ENCODE measurements at places on chromosomes 7 and 10.

DNA sequence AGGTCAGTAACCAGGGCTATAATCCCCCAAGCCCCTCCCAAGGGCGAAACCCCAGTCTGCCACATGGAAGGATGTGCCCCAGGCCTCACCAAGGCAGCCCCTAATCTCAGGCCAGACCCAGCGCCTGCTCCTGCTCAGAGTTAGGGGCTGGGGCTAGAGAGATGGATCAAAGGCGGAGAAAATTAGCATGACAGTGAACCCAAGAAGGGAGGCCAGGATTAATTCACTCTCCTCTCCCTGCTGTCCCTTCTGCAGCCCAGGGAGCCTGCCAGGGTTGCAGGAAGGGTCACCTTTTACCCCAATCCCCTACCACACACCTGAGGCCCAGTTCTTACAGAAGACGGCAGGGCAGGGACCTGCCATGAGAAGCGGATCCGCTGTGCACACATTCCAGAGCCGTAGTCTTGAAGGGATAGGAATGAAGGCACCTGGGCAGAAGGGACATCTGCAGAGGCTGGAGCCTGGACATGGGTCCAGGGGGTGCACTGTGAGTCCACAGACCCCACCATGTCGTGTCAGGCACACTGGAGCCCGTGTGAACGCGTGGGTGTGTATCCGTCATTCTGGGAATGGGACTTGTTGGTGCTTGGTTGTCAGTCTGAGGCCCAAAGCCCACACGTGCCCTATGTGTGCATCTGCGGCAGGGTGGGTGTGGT, 11.9 kb upstream of the ZMIZ1 start:
- H3K27ac ChIP-seq: no peak overlapping the region
- H3K36me3 ChIP-seq: no peaks in the 10 kb centered on the region
- H3K4me3 ChIP-seq: no peak overlapping the region
- no peaks in the 10 kb centered on the region for H3K27me3 ChIP-seq

DNA sequence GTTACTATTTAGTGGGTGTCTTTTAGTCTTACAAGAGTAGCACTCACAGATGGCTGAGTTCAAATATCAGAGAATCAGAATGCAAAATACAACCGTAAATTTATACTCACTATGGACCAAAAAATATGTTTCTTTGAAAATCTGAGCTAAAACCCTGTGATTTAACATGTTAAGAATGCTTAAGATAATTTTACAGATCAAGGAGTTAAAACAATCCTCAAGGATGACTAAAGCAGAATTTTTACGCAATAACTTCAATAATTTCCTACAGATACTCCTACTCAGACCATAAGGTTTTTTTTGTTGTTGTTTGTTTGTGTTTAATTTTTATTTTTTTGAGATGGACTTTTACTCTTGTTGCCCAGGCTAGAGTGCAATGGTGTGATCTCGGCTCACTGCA, 47.9 kb upstream of the CCDC6 start:
- H3K36me3 ChIP-seq: no peaks in the 10 kb centered on the region
- no peaks in the 10 kb centered on the region for H3K27me3 ChIP-seq
- no peak for DNase-seq
- no peaks in the 10 kb centered on the region for H3K4me1 ChIP-seq

GRCh38 chr10:102741726-102742237, 2.0 kb upstream of the WBP1L start:
- peaks cover 16% of the 10 kb centered on the region for H3K4me1 ChIP-seq
- H3K27me3 ChIP-seq: no peaks in the 10 kb centered on the region
- no peak for DNase-seq
- no peak overlapping the region for H3K27ac ChIP-seq
- H3K36me3 ChIP-seq: peaks cover 9% of the 10 kb centered on the region
- H3K4me3 ChIP-seq: no peak overlapping the region

GRCh38 chr7:37577412-37577811, 106.2 kb upstream of the GPR141 start:
- H3K36me3 ChIP-seq: no peaks in the 10 kb centered on the region
- no peak overlapping the region for H3K27ac ChIP-seq
- H3K4me3 ChIP-seq: no peak overlapping the region
- H3K27me3 ChIP-seq: no peaks in the 10 kb centered on the region

DNA sequence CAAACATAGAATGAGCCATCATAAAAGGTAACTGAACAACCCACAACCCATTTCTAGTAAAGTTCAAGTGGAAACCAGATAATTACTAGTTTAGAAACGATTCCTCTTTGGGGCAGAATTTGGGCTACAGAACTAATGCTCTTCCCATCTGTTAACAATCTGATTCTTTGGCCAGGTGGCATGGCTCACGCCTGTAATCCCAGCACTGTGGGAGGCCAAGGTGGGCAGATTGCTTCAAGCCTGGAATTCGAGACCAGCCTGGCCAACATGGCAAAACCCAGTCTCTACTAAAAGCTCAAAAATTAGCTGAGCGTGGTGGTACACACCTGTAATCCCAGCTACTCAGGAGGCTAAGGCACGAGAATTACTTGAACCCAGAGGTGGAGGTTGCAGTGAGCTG, 18.5 kb downstream of the CYP51A1 start:
- H3K36me3 ChIP-seq: peaks cover 10% of the 10 kb centered on the region
- no peaks in the 10 kb centered on the region for H3K4me1 ChIP-seq
- no peak for DNase-seq
- H3K4me3 ChIP-seq: no peak overlapping the region
- H3K27ac ChIP-seq: no peak overlapping the region

- DNase-seq: peak; percentile 11
- peaks cover 6% of the 10 kb centered on the region for H3K4me1 ChIP-seq
- no peak overlapping the region for H3K27ac ChIP-seq
- no peaks in the 10 kb centered on the region for H3K36me3 ChIP-seq
- H3K4me3 ChIP-seq: no peak overlapping the region
- H3K27me3 ChIP-seq: no peaks in the 10 kb centered on the region
Measured at GRCh38 chr7:154684666-154685563, 318.0 kb downstream of the PAXIP1 start.

- H3K36me3 ChIP-seq: peaks cover 4% of the 10 kb centered on the region
- H3K4me3 ChIP-seq: no peak overlapping the region
Measured at GRCh38 chr7:80206763-80207162, 72.1 kb downstream of the GNAI1 start.

- no peak overlapping the region for H3K27ac ChIP-seq
- DNase-seq: no peak
- H3K4me1 ChIP-seq: no peaks in the 10 kb centered on the region
Measured at GRCh38 chr7:142913051-142913450, 20.5 kb downstream of the TRPV5 start.

- H3K27ac ChIP-seq: no peak overlapping the region
- H3K36me3 ChIP-seq: no peaks in the 10 kb centered on the region
Measured at GRCh38 chr10:104835422-104835821, 194.3 kb downstream of the SORCS3 start.

DNA sequence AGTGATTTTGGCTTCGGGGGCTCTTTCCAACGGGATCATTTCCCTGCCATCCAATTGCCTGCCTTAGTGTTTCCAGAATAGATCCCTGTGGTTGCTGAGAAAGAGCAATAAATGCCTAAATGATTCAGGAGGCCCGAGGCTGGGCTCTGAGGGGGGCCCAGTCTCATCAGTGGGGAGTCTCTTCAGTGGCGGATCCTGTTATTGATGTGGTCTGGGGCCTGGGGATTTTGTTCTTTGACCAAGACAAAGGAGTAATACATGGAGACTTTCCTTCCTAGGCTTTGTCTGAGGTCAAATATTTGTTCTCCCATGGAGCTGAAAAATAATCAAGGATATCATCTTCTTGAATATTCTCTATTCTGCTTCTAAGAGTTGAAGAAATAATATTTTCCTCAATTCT, 40.8 kb downstream of the TAS2R41 start:
- H3K4me1 ChIP-seq: peaks cover 6% of the 10 kb centered on the region
- no peak overlapping the region for H3K4me3 ChIP-seq
- H3K27me3 ChIP-seq: no peaks in the 10 kb centered on the region
- H3K27ac ChIP-seq: no peak overlapping the region

GRCh38 chr10:105159268-105159667, 518.2 kb downstream of the SORCS3 start:
- H3K4me3 ChIP-seq: no peak overlapping the region
- no peaks in the 10 kb centered on the region for H3K4me1 ChIP-seq
- no peak for DNase-seq
- no peaks in the 10 kb centered on the region for H3K36me3 ChIP-seq

GRCh38 chr10:26555719-26556368, 117.7 kb downstream of the APBB1IP start:
- no peaks in the 10 kb centered on the region for H3K27me3 ChIP-seq
- no peak for DNase-seq
- H3K27ac ChIP-seq: no peak overlapping the region
- H3K4me3 ChIP-seq: no peak overlapping the region

DNA sequence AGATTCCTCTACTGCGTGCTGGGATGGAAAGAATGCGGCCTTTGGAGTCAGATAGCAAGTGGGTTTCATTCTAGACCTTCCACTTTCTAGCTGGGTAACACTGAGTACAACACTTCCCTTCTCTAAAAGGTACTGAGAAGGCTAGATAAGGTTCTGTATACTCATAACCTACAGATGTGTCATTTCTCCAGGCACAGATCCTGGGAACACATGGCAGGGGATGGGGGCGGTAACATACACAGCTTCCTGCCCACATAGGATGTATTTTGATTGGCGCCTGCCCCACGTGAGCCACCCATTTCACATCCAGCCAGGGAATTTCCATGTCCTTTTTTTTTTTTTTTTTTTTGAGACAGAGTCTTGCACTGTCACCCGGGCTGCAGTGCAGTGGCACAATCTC, 31.8 kb downstream of the KLRG2 start:
- H3K27ac ChIP-seq: no peak overlapping the region
- no peak for DNase-seq
- peaks cover 16% of the 10 kb centered on the region for H3K4me1 ChIP-seq

DNA sequence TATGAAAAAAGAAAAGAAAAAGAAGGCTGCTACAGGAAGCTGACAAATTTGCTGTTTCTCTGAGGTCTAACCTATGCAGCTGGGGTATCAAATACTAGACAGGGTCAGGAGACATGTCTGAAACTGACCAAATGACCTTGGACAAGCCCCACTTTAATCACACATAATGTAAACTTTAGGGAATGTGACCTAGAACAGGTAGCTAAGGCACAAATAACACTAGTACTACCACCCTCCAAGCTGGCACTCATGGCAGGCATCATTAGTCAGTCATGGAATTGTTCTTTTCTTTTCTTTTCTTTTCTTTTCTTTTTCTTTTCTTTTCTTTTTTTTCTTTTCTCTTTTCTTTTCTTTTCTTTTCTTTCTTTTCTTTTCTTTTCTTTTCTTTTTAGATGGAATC, 250.4 kb downstream of the KCNMA1 start:
- no peak overlapping the region for H3K4me3 ChIP-seq
- H3K4me1 ChIP-seq: peaks cover 4% of the 10 kb centered on the region
- no peak overlapping the region for H3K27ac ChIP-seq
- H3K27me3 ChIP-seq: no peaks in the 10 kb centered on the region
- DNase-seq: no peak
- H3K36me3 ChIP-seq: no peaks in the 10 kb centered on the region

- H3K27ac ChIP-seq: no peak overlapping the region
- peaks cover 11% of the 10 kb centered on the region for H3K4me1 ChIP-seq
- no peak overlapping the region for H3K4me3 ChIP-seq
- peaks cover 3% of the 10 kb centered on the region for H3K36me3 ChIP-seq
- H3K27me3 ChIP-seq: no peaks in the 10 kb centered on the region
Measured at GRCh38 chr10:119269737-119270136, 62.4 kb downstream of the GRK5 start.

- peaks cover 44% of the 10 kb centered on the region for H3K4me1 ChIP-seq
- H3K4me3 ChIP-seq: peak overlapping the region; percentile 90
- H3K36me3 ChIP-seq: peaks cover 5% of the 10 kb centered on the region
Measured at GRCh38 chr10:102121739-102122372, 1.7 kb upstream of the LDB1 start.

DNA sequence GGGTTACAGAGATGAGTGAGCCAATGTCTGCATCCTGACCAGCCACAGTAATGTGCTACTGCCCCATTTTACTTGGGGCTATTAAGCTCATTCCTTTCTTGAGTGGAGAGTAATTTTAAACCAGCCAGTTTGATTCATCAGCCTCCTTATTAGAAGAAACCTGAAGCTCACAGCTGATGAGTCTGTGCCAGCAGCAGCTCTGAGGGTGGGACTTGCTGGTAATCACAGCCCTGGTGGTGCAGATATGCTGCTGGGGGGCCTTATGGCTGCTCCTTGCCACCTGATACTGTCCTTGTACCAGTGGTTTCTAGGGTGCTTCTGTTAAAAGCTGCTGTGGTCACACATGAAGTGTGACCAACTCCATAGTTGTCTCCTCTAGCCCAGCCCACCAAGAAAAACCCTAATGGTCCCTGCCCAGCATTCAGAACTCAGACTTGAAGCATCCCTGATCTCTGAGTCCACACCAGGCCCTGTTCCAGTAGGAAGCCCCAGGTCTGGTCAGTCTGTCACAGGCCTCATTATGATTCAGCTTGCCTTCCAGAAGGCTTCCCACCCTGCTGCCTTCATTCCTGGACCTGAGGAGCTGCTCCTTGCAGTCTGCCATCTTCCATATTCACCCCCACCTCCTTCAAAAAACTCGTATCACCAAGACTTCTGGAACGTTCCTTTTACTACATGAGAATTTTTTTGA, 28.9 kb upstream of the RBM20 start:
- H3K36me3 ChIP-seq: no peaks in the 10 kb centered on the region
- no peak for DNase-seq
- no peak overlapping the region for H3K4me3 ChIP-seq
- no peaks in the 10 kb centered on the region for H3K27me3 ChIP-seq

DNA sequence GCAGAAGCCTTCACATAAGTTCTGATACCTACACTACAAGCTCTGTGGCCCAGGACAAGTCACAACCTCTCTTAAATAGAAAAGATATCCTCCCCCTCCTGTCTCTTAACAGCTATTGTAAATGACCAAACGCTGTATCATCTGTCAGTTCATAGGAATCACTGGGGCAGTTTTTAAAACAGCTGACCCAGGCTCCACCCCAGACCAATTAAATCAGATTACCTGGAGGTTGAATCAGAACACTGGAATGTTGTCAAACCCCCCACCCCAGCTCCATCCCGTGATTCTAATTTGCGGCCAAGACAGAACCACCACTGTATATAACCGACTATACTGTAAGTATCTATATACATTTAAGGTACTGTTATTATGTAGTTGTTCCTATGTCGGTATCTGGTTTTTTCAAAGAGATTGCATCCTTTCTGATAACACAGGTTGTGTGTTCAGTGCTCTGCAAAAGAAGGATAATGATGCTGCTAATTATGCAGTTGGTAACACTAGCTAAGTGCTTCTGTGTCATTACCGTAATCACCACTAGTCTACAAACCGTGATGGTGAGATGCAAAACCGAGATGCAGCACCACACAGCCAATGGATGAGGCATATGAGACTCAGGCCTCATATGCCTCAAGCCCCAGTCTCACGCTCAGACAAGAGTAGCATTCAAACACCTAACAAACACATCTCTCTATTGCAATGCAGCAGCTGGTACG, 47.4 kb downstream of the TNS3 start:
- H3K27me3 ChIP-seq: no peaks in the 10 kb centered on the region
- H3K27ac ChIP-seq: peak overlapping the region; percentile 53
- peaks cover 5% of the 10 kb centered on the region for H3K36me3 ChIP-seq
- no peak overlapping the region for H3K4me3 ChIP-seq
- H3K4me1 ChIP-seq: peaks cover 56% of the 10 kb centered on the region

GRCh38 chr10:58575491-58575890, 62.8 kb downstream of the BICC1 start:
- H3K27ac ChIP-seq: no peak overlapping the region
- no peak overlapping the region for H3K4me3 ChIP-seq
- no peaks in the 10 kb centered on the region for H3K36me3 ChIP-seq
- no peak for DNase-seq

All from spinal cord (tissue), 10 donors.